Lung microvascular endothelial cell (primary cell): ENCODE measurements at places on chromosomes 12 and 14. TPM values are rescaled to one million over a fixed set of nuclear protein-coding genes. Genes with fewer than 3 reads are reported as not detected.

RNF212B gene
- not detected in 2 replicates for total RNA-seq

HOXC9 gene
- total RNA-seq = 0.22 TPM in 1 of 2 replicates, not detected in the other

KLRC2 gene
- not detected in 2 replicates for total RNA-seq

TAS2R19 gene
- 1.3 and 2.6 TPM in 2 replicates for total RNA-seq

GPHN gene
- total RNA-seq = 7.1 and 11.3 TPM in 2 replicates

IRAK3 gene
- 8.5 and 17.3 TPM in 2 replicates for total RNA-seq

- no peak for DNase-seq
These were observed 2.7 kb upstream of the KRT6B start for GRCh38 chr12:52454411-52455201.

DNA sequence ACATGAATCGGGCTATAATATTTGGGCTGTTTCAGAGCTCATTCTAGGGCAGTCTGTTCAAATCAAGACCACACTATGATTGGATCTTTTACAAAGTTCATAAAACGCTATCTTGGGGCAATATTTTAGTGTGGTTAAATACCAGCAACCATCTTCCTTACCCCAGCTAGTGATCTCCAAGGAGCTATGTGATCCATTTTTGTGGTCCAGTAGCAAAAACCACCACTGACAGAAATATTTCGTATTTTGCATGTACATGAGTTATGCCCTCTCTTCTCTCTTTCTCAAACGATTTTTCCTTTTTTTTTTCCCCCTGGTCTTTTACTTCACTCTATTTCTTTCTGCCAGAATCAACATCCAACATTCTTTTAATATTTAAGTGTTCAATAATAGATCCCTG lies 280.6 kb upstream of the KITLG start:
- DNase-seq = no peak

- no peak for DNase-seq
These were observed 22.4 kb upstream of the PPP1CC start for GRCh38 chr12:110765111-110765510.

GRCh38 chr12:68806488-68807237 lies 1.3 kb upstream of the MDM2 start:
- DNase-seq = no peak

- no peak for DNase-seq
These were observed 463.6 kb upstream of the MIS18BP1 start for GRCh38 chr14:45716572-45716971.

DNA sequence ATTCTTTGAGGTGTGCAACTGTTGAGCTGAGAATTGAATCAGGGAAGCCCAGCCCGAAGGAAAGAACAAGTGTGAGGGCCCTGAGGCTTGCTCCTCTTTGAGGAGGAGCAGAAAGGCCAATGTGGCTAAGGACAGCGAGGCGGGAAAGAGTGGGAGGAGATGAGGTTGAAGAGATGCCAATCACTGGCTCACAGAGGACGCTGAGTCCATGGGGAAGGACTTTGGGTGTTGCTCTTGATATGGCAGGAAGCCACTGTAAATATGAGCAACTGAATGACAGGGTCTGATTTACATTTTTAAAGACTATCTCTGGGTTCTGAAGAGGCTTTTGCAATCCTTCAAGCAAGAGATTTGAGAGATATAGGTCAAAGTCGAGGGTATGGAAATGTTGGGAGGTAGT lies 3.3 kb upstream of the APPL2 start:
- no peak for DNase-seq

DNA sequence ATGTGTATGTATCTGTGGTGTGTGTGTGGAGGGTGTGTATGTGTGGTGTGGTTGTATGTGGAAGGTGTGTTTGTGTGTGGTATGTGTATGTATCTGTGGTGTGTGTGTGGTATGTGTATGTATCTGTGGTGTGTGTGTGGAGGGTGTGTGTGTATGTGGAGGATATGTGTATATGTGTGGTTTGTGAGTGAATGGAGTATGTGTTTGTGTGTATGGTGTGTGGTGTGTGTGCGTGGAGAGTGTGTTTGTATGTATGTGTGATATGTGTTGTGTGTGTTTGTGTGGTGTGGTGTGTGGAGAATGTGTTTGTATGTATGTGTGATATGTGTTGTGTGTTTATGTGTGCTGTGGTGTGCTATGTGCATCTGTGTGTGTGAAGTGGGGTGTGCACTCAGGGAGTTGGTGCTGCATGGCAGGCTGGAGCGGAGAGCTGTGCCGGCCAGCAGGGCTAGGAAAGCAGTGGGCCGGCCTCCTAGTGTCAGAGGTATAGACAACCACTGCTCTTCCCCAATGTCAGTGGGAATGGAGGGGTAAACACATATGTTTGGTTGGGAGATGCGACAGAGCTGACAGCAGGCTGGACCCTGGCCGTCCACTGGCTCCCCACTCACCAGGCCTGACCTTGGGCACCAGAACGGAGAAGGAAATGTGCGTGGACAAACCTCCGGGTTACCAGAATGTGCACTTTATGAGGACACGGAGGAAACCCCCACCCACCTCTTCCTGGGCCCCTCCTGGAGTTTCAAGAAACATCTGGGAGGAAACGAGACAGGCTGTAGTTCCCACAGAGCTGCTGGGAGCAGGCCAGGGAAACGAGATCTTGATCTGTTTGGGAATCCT lies 60.7 kb downstream of the CLMN start:
- peak; percentile 76 for DNase-seq

- no peak for DNase-seq
These were observed 221.2 kb upstream of the TMPO start for GRCh38 chr12:98294051-98294805.

- no peak for DNase-seq
These were observed 53.9 kb downstream of the SMUG1 start for GRCh38 chr12:54134850-54135249.
